ENCODE measurements at places on chromosomes 16 and 17. TPM values are rescaled to one million over a fixed set of nuclear protein-coding genes. Genes with fewer than 3 reads are reported as not detected.

Gene ZG16B
- not detected for total RNA-seq

Gene PRR29
- total RNA-seq, result 0.17 TPM

Gene WFDC1
- 30.9 TPM for total RNA-seq

Gene NLRC3
- not detected for total RNA-seq

Gene RASL10B
- 5.5 TPM for total RNA-seq

Gene C16orf89
- not detected for total RNA-seq

Gene CCL4L2
- total RNA-seq, result not detected

Gene AGRP
- total RNA-seq, result not detected

Gene LGALS9
- total RNA-seq, result not detected

Gene HCRT
- total RNA-seq, result not detected
